CD4-positive, alpha-beta T cell treated with Interferon alpha-2 for 1 hour (primary cell): ENCODE measurements at places on chromosomes 1 and 21.

DNA sequence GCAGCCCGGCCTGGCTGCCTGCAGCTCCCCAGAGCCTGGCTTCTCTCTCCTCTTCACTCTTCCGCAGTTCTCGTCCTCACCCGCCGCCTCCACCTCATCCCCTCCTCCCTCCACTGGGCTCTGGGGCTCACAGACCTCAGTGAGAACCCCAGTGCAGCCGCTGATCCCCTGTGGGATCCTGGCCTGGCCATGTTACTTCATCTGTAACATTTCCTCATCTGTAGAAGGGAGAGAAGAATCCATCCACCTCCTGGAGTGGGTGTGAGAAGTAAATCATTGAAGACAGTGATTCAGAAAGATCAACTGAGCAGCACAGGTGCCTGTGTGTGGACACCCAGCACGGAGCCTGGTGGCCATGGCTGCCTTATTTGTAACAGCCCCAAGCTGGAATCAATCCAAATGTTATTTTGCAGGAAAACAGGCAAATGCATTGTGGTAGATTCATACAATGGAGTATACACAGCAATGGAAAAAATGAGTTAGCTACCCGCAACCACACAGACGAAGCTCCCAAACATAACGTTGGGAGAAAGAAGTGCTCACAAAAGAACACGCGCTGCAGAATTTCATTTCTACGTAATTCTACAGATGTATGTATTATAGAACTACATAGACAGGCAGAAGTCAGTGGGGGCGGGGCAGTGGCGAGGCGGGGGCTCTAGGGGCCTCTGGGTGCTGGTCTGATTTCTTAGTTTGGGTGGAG, 8.7 kb downstream of the LAPTM5 start:
- no peak for DNase-seq

- DNase-seq = peak; percentile 81
Measured at GRCh38 chr1:27959792-27960603, at the start of gene XKR8. Gene XKR8, plus strand, starts transcription at chr1:27959973. Its CDS starts 97 bp downstream, at chr1:27960070.

- DNase-seq = no peak
Measured at GRCh38 chr1:2200308-2200943, 5.9 kb upstream of the FAAP20 start.

- no peak for DNase-seq
Measured at GRCh38 chr1:26701266-26701994, 5.6 kb downstream of the ARID1A start.

- DNase-seq = no peak
Measured at GRCh38 chr1:59199147-59199546, 97.7 kb upstream of the FGGY start.

DNA sequence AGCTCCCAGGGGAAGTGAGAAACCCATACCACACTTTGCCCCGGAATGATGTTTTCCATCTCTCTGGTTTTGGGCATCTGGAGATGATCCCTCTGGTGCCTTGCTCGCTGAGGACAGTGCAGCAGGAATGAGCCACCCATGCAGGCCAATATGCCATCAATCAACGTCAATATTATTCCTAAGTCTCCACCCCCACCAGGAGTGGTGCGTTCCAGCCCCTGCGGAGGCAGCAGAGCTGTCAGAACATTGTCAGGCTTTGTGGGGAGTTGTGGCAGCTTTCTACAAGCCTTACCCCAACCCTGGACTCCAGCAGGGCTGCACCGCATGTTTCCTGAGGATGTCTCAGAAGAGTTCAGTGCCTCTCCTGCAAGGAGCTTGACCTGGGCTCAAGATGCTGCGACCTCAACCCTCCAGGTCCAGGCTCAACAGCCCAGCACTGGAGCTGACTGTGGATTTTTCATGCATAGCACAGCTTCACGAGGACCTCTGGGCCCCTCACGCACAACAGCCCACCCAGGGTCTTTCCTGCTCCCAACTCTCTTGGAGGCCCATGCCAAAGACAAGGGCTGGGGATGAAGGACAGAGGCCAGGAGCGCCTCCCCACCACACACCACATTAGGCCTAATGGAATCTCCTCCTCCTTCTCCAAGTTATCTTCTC, 67.5 kb downstream of the PSMG1 start:
- no peak for DNase-seq

DNA sequence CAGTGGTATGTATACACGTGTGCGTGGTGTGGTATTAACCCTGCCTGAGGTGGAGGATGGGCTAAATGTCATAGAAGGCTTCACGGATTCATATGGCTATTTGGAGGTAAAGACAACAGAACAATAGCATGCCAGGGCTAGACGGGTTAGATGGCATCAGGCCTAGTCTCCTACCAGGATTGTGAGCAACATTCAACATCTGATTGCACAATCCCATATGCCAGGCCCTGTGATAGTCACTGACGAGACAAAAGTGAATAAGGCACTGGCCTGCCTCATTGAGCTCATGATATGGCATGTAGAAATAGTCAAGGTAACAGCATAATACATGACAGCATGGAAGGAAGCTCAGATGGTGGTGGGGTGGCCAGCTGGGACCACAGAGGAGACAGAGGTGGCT, 167.1 kb upstream of the BEND5 start:
- DNase-seq = no peak

DNA sequence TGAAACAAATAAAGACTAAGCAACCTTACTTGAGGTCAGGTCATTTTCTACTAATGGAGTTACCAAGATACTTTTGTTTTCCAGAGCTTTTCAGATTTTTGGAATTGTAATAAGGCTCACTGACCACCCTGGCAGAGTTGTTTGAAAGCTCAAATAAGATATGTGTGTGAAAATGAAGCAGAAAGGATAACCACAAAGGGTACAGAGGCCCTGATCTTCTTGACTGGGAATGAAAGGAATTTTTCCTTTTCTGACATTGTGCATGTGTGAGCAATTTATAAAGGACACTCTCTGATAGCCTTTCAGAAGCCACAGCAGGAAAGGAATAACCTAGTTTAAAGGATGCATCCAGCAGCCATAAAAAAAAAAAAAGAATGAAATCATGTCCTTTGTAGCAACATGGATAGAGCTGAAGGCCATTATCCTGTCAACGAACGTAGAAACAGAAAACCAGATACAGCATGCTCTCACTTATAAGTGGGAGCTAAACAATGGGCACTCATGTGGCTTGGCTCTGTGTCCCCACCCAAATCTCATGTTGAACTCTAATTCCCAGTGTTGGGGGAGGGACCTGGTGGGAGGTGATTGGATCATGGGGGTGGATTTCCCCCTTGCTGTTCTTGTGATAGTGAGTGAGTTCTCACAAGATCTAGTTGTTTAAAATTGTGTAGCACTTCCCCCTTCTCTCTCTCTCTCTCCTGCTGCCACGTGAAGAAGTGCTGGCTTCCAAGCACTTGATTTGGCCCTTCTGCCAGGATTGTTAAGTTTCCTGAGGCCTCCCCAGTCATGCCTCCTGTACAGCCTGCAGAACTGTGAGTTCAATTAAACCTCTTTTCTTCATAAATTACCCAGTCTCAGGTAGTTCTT, 3.1 kb upstream of the SRP9 start:
- no peak for DNase-seq
